ENCODE measurements at places on chromosomes 7 and 10. TPM values are rescaled to one million over a fixed set of nuclear protein-coding genes. Genes with fewer than 3 reads are reported as not detected.

DNA sequence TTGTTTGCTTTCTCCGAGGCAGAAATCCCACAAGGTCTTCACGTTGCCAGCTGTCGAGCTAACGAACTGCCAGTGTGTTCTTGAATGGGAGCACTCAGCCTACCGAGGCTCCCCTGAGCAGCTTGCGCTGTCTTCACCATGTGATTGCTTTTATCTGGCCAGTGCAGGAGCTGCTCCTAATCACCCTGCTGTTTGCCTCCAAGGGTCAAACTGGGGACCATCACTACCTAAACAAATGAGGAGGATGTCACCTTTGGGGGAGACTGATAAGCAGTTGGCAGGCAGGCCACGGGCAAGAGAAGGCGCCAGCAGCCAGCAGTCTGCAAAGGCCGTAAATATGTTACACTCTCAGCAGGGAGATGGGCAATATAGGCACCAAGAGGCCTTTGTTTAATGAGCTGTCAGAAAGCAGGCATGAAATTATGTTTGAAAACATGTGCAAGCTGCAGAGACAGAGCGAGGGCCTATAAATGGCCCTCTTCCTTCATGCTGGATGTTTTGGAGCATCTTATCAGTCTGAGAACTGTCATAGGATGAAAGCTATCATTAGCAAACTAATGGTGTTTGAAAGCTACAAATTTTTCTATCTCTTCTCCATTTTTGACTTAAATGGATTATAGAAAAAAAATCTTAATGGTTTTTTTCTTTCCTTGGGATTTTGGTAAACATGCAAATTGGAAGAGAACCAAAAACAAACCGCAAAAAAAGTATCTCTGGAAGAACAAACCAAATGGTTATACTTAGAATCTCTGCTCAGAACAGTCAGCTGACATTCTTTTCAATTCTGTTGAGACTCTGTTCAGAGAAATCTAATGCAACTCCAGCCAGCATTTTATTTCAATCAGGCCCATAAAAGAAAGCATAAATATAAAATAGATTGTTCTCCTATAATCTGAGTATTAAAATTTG lies 267.3 kb upstream of the NPVF start:
- no peaks in the 10 kb centered on the region for H3K27me3 ChIP-seq
- DNase-seq, result peak; percentile 82
- H3K36me3 ChIP-seq, result no peaks in the 10 kb centered on the region
- peaks cover 16% of the 10 kb centered on the region for H3K4me1 ChIP-seq
- peak overlapping the region; percentile 47 for H3K27ac ChIP-seq

The NODAL gene
- total RNA-seq, result 0.04 TPM

GRCh38 chr7:21184942-21185652 lies 242.8 kb upstream of the SP4 start:
- no peak for DNase-seq
- no peaks in the 10 kb centered on the region for H3K36me3 ChIP-seq
- H3K27me3 ChIP-seq, result no peaks in the 10 kb centered on the region
- no peak overlapping the region for H3K4me3 ChIP-seq
- no peak overlapping the region for H3K27ac ChIP-seq
- H3K4me1 ChIP-seq, result no peaks in the 10 kb centered on the region

DNA sequence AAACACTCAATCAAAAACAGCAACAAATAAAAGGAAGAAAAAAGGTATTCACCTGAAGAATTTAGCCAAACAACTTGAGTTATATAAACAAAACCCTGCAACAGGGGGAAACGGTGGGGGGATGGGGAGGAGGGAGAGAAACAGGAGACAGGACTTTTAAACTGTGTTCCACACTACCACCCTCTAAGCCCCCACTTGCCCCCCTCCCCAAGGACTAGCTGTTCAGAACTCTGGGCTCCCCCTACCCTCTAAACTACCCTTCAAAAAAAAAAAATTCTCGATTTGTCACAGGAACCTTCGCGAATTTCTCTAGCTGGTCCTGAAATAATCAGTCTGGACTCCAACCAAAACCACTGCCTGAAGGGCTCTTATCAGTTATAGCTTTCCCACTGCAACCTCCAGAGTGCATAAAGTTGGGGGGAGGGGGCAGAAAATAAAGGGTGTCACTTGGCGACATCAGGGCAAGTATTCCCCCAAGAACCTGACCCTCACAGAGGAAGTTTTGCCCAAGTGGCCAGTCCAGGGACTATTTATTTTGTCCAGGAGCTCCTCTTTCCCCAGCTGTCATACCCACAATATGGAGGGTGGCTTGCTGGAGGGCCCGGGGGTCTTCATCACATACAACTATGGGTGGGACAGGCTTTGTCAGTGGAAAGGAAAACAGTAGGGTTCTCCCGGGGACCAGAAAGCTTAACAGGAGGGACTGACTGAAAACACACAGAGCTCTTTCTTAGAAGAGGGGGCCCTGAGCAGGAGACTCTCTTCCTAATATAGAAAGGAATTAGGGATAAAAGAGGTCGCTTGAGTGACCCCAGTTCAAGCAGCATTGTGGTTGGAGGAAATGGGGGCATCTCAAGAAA lies 1.3 kb downstream of the UBE2H start:
- H3K4me3 ChIP-seq, result peak overlapping the region; percentile 70
- peaks cover 25% of the 10 kb centered on the region for H3K4me1 ChIP-seq
- H3K27ac ChIP-seq, result peak overlapping the region; percentile 96
- H3K36me3 ChIP-seq, result peaks cover 4% of the 10 kb centered on the region
- H3K27me3 ChIP-seq, result no peaks in the 10 kb centered on the region
- DNase-seq, result peak; percentile 61

The GCK gene
- 4.4 TPM for total RNA-seq

- H3K4me3 ChIP-seq, result peak overlapping the region; percentile 86
- no peaks in the 10 kb centered on the region for H3K27me3 ChIP-seq
- peak overlapping the region; percentile 99 for H3K27ac ChIP-seq
- no peaks in the 10 kb centered on the region for H3K36me3 ChIP-seq
These were observed 967 bp upstream of the GLI3 start for GRCh38 chr7:42237811-42238541.

DNA sequence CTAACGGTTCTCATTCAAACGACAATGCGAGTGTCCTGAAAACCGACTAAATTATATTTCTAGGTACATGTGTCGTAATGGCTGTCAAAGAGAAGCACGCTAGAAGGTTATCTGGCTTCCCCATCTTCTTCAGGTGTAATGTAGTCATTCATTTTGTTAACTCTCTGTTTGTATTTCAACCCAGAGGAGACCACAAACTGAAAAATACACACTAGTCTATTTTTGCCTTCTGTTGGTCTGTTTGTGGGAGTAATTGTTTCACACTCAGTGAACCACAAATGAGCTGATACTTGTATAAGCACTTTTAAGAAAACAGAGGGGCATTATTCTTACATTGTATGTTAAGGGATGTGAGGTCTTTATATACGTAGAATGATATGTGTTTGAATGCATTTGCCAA lies 305.9 kb downstream of the GATA3 start:
- H3K4me3 ChIP-seq, result no peak overlapping the region
- no peaks in the 10 kb centered on the region for H3K4me1 ChIP-seq
- no peaks in the 10 kb centered on the region for H3K27me3 ChIP-seq

The KEL gene
- total RNA-seq, result 0.66 TPM

DNA sequence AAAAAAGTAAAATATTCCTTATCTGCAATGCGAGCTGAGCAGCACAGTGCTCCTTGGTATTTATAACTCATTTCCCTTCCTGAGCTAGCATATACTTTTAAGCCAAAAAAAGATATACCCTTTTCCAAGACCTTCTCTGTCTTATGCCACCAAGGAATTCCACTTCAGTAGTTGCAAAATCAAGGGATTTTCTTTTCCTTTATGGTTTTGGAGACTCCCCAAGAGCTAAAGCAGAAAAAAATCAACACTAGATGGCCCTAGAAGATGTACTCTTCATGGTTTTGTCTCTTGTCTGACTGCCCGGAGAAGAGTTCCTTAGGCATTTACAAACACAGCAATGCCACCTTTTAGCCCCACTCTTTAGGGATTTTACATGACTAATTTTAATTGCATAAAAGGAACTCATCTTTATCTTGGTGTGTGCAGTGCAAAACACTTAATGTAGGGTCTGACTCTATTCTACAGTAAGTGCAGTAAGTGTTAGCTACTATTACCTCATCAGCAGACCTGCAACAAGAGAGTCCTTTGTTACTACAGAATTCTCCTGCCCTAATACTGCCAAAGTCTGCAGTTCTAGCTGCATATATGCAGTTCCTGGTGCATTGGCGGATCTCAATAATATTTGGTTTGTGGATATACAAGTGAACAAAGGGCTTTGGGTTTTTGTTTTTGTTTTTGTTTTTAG lies 443.3 kb downstream of the GFRA1 start:
- peak; percentile 88 for DNase-seq
- peaks cover 4% of the 10 kb centered on the region for H3K4me1 ChIP-seq
- no peak overlapping the region for H3K27ac ChIP-seq
- no peak overlapping the region for H3K4me3 ChIP-seq
- no peaks in the 10 kb centered on the region for H3K27me3 ChIP-seq

The C10orf62 gene
- not detected for total RNA-seq

DNA sequence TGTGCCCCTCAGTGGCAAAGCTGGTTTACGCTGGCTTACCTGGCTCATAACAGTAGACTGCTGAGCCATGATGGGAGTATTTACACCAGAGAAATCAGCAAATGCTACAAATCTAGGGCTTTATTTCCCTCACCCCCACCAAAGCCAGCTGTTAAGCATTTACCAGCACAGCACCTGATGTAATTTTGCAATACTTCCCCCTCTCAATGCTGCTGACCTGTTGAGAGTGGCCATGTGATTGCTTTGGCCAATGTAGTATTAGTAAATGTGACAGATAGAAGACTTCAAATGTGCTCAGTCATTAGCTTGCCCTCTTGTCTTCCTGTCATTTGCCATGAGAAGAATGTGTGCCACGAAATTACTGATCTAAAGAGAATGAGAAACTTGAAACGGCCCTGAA lies 46.6 kb downstream of the HERPUD2 start:
- H3K4me1 ChIP-seq, result peaks cover 3% of the 10 kb centered on the region
- no peak overlapping the region for H3K4me3 ChIP-seq
- H3K27ac ChIP-seq, result no peak overlapping the region

The TRIM24 gene
- total RNA-seq, result 13.7 TPM

DNA sequence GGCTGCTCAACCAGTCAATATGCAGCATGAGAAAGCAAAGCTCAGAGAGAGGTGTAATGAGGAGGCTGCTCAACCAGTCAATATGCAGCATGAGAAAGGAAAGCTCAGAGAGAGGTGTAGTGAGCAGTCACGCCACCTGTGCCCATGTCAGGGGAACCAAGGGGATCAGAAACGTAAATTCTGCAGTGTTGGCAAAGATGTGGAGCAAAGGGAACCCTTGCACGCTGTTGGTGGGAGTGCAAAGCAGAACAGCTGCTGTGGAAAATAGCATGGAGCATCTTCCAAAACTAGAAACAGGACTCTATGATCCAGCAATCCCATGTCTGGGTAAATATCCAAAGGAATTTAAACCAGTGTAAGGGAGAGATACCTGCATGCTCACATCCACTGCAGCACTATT lies 194.9 kb downstream of the DIP2C start:
- no peak overlapping the region for H3K27ac ChIP-seq
- H3K27me3 ChIP-seq, result no peaks in the 10 kb centered on the region
- DNase-seq, result no peak
- peaks cover 3% of the 10 kb centered on the region for H3K36me3 ChIP-seq

The CPA1 gene
- total RNA-seq, result 3.6 TPM

The NPSR1 gene
- 0.31 TPM for total RNA-seq

- no peaks in the 10 kb centered on the region for H3K27me3 ChIP-seq
- no peaks in the 10 kb centered on the region for H3K36me3 ChIP-seq
- no peaks in the 10 kb centered on the region for H3K4me1 ChIP-seq
- peak; percentile 36 for DNase-seq
These were observed 51.4 kb downstream of the NPS start for GRCh38 chr10:127600479-127600878.
